T-helper 2 cell treated with Interferon-gamma antibody and Interleukin-4, amounts not matched to agents 100 ng/mL and 5 ng/mL, for 36 hours (primary cell): ENCODE measurements at places on chromosomes 12 and 14. TPM values are rescaled to one million over a fixed set of nuclear protein-coding genes. Genes with fewer than 3 reads are reported as not detected.

ARMH4 gene
- not detected in 2 replicates for total RNA-seq

KRT81 gene
- total RNA-seq = 0.11 TPM in 1 of 2 replicates, not detected in the other

SCNN1A gene
- total RNA-seq = 0.09 and 0.32 TPM in 2 replicates

SALL2 gene
- total RNA-seq = 2.1 and 2.2 TPM in 2 replicates

CCDC197 gene
- total RNA-seq = not detected in 2 replicates
